ENCODE measurements at places on chromosomes 1 and 21.

GRCh38 chr21:16455978-16456377, 726.2 kb downstream of the USP25 start:
- no peak for DNase-seq

DNA sequence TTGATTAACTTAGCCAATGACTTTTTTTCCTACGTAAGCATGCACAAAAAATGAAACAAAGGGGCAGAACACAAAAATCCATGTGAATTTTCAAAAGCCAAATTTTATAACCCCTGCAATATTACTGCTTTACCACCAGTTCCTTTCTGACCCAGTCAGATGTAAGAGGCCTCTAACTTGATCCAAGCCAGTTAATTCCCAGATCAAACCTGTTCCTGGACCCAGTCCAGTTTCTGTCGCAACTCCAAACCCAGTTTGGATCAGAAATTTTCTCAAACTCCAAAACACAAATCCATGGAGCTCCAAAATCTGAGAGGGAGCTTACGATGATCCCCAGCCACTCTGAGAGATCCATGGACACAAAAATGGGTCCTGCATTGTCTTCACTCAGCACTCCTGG, 7.8 kb upstream of the ZYG11A start:
- DNase-seq, result no peak

DNA sequence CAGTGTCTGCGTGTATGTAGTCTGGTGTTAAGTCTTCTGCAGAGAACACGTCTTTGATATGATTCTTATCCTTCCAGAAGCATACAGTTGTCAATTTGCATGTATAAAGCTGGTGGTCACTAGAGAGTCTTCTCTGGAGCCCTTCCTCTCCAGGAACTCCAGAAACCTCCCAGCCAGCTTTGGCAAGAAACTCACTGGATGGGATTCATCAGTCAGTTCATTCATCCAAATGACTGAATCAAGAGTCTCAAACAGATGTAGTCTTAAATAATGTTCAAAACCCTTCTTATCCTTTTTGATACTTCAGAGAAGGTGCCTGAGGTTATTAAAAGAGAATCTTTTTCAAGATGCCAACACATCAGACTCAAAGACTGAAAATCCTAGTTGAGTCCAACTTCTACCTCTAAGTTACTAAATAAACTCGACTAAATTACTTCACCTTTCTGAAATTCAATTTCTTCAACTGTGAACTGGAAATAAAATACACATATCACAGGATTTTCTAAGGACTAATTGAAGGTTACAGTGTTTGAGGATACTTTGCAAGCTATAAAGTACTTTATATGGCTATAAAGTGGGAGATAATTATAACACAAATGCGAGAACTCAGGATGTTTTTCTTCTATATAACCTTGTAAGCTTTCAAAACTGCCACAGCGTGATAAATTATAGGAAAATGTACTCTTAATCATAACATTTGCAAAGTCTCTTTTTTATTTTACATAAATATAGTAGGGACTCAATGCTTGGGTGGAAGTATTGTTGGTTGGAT, 252.4 kb downstream of the FGGY start:
- no peak for DNase-seq

- DNase-seq, result peak; percentile 8
These were observed 34.0 kb upstream of the ADGRL4 start for GRCh38 chr1:79040424-79041082.

DNA sequence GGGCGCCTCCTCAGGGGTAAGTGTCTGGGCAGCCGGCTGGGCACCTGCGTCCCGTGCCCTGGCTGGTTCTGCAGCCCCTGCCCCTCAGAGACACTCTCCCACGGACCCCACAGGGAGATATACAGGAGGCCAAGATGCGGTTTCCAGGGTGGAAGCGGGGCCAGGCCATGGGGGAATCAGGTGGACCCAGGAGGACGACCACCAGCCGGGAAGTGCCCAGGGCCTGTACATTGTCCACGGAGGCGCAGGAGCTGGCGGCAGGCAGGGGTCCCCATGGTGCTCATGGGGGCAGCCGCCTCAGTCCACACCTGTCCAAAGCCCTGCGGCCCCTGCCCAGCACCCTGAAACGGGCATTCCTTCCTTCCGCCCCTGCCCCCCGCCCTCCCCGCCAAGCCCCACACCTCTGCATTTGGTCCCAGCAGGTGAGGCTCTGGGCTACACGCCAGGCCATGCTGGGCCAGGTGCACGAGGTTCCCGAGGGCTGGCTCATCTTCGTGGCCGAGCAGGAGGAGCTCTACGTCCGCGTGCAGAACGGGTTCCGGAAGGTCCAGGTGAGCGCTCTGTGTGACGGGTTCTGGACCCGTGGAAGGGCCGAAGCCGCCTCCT, 36.7 kb downstream of the SLC19A1 start:
- DNase-seq, result no peak

DNA sequence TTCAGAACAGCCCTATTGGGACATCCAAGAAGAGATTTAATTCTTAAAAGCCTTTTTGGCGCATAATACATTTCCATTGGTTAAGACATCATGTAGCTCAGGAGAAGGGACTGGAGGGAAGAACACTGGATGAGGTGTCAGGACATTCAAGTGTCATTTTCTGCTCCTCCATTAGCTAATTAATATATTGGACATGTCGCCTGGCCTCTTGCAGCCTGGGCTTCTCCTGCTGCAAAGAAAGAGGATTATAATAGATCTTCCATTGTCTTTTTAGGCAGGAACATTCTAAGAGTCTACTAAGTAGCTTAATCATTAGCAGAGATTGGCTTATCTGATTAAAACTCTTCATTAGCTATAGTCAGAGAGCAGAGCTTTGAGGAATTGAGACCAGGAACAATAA, 151.7 kb upstream of the COA6 start:
- DNase-seq, result no peak

DNA sequence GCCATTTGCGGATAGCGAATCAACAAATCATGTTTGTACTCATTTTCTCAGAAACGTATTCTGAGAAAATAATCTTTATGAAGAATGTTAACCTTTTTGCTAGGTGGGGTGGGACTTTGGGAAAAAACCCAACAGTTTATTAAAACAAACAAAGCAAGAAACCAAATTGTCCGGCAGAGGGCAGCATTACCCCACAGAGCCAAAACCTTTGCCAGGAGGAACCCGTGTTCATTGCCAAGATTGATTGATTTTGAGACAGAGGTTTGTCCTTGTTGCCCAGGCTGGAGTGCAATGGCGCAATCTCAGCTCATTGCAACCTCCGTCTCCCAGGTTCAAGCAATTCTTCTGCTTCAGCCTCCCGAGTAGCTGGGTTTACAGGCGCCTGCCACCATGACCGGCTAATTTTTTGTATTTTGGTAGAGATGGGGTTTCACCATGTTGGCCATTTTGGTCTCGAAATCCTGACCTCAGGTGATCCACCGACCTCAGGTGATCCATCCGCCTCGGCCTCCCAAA, 70.8 kb upstream of the RHOU start:
- peak; percentile 48 for DNase-seq

DNA sequence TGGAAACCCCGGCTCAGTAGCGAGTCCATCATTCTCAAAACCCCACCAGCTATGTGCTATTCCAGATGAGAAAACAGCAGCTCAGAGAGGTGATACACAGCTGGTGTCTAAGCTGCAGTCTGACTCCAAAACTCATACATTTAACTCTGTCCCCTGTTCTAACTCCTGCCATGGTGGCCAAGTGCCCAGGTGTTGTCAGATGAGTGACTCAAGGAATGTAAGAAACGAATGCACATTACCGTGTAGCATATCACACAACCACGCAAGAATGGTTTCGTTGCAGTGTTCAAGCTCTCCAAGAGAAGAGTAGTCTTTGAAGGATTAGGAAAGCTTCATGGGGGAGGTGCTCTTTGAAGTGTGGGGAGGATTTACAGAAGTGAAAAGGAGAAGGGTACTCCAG, 4.7 kb upstream of the XKR8 start:
- DNase-seq, result no peak

GRCh38 chr1:31502253-31502652, 74.1 kb upstream of the TINAGL1 start:
- DNase-seq, result no peak

GRCh38 chr1:234327577-234328164, 45.6 kb upstream of the COA6 start:
- DNase-seq, result no peak

DNA sequence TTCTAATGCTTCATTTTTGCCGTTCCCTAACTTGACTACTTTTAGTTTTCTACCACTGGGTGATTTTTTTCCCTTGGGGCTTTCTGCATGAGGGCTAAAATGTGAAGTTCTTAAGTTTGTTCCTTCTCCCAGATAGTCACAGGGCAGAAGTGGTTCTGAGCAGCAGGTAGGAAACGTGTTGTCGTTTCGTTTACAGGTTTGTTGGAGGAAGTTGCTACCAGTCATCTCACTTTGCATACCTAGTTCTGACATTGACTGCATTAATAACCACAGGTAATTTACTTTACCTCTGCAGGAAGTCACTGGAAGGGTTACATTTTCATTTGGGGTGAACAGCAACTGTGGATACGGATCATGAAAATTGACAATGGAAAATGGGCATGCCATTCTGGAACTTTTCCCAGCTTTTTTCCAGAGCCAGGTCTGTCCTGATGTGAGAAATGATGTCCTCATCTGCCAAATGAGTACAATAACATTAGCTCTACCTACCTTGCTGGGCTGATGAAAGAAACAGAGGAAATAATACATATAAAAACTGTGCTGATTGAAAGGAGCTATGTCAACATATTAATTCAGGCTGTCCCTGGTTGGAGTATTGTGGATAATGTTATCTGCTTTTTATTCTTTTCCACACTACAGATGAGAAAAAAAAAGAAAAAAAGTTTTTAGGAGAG, 94.2 kb downstream of the DISC1 start:
- no peak for DNase-seq

- DNase-seq, result no peak
These were observed 36.2 kb downstream of the UMODL1 start for GRCh38 chr21:42107177-42107880.

DNA sequence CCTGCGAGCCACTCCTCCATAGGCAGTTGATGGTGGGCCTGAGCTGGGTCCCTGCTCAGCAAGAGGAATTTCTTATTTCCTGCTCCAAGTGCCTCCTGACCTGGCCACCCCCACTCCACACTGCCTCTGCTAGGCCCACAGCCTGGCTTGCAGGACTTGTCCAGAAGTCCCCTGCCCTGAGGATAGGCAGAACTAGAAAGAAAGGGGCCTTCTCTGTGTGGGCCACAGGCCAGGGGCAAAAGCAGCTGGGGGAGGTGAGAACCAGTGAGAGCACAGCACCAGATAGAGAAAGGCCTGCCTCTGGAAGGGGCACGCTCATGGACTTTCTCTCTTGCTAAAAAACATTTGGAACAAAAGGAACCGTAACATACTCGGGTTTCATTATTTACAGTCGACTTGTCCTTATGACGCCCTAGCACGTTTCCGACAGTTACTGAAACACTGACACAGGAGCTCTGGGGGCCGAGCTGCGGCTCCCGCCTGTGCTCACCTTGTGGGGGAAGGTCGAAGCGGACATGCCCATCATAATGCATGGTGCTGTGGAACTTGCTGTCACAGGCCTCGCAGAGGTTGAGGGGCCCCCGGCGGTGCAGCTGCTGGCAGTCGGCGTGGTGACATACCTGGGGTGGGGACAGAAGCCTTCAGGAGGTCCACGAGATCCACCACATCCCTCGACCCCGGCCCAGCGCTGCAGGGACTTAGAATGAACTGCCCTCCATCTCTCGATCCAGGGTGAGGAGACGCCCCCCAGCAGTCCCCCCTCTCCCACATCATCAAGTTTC, 11.3 kb upstream of the TNFRSF25 start:
- no peak for DNase-seq

GRCh38 chr1:206465951-206466350, 4.3 kb upstream of the IKBKE start:
- DNase-seq, result no peak

DNA sequence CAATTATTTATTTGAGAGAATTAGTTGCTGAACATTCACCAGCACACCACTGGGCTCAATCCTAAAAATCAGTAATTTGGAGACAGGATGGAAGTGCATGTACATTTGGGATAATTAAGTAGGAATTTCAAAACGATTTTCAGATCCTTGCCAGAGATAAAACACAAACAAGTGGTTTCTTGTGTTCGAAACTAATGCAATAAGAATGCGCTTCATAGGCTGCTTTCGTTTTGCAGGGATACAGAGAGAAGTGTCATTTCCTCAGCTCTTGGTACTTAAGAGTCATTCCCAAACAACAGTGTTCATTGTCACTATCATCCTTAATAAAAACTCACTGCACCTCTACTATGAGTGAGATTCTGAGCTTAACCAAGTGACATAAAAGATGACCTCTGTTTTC, 20.6 kb upstream of the USP24 start:
- DNase-seq, result peak; percentile 80

DNA sequence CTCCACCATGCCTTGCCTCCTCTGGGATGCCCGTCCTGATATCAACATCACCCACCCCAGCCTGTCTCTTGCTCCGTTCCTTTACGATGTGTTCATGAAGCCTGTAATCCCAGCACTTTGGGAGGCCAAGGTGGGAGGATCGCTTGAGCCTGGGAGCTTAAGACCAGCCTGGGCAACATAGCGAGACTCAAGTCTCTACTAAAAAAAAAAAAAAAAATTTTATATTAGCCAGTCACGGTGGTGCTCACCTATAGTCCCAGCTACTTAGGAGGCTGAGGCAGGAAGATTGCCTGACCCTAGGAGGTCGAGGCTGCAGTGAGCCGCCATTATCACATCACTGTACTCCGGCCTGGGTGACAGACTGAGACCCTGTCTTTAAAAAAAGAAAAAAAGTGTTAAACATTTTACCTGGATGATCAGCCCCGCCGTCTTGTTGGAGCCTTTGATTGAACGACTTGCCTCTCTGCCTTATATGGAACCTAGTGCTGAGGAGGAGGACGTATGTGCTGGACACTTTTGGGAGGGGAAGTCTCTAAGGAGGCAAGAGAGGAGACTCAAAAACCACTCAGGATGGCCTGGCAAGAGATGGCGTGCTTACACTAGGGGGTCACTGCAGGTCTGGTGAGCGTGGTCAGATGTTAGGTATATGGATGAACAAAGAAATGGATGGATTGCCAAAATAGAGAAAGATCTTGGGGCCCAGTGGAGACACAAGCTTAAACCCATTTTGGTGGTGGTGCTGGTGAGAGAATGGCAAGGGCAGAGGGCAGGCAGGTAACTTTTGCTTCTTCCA, 80.5 kb upstream of the IFFO2 start:
- DNase-seq, result no peak

GRCh38 chr1:54016343-54017282, 1.4 kb downstream of the LDLRAD1 start:
- DNase-seq, result peak; percentile 80

DNA sequence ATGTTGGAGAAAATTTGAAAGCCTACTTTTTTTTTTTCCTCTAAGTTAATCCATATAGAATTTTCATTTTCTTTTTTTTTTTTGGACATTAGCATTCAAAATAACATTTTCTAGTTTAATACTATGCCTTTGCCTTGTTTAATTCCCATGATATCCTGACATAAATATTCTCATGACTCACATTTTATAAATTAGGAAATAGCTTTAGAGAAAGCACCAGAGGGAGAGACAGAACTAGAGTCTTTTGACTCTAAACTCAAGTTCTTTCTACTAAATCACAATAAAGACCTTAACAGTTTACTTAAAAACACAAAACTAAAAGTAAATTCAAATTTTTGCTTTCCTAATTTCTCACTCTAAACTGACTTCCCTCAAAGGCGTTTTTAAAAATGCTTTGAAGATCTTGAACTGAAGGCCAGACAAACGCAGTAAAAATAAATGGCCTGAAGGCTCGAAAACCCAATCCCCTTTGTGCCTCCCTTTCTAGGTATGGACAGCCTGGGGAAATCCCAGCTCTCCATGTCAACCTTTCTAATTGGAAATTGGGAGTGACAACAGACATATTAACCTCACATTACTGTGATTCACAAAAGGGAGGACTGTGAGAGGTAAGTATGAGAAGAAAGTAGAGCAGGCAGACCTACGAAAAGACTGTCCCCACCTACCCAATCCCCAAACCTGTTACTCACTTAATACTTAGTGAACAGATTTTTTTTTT, 104.6 kb downstream of the ENAH start:
- no peak for DNase-seq
